ENCODE measurements at places on chromosomes 1 and 21. TPM values are rescaled to one million over a fixed set of nuclear protein-coding genes. Genes with fewer than 3 reads are reported as not detected.

GRCh38 chr21:29896884-29897283, 42.9 kb downstream of the GRIK1 start:
- H3K36me3 ChIP-seq: no peaks in the 10 kb centered on the region
- no peak for DNase-seq
- no peak overlapping the region for H3K4me3 ChIP-seq
- H3K27me3 ChIP-seq: no peaks in the 10 kb centered on the region

- no peak for DNase-seq
- no peaks in the 10 kb centered on the region for H3K36me3 ChIP-seq
- H3K27me3 ChIP-seq: no peaks in the 10 kb centered on the region
- no peak overlapping the region for H3K27ac ChIP-seq
These were observed 51.2 kb downstream of the RGS4 start for GRCh38 chr1:163120372-163120771.

GRCh38 chr1:229907884-229908638, 159.0 kb upstream of the GALNT2 start:
- DNase-seq: no peak
- no peak overlapping the region for H3K27ac ChIP-seq
- no peaks in the 10 kb centered on the region for H3K36me3 ChIP-seq
- no peaks in the 10 kb centered on the region for H3K4me1 ChIP-seq

TNN gene
- total RNA-seq: not detected

ACTRT2 gene
- not detected for total RNA-seq

RNU1-1 gene
- total RNA-seq: under 0.01 TPM

PER3 gene
- 18.8 TPM for total RNA-seq

All from fibroblast of lung (primary cell).